IPS DF 19.7 (cell line): ENCODE measurements at places on chromosomes 4 and X.

- DNase-seq: no peak
Observed at GRCh38 chrX:46531442-46531841, 13.8 kb downstream of the ZNF674 start.

DNA sequence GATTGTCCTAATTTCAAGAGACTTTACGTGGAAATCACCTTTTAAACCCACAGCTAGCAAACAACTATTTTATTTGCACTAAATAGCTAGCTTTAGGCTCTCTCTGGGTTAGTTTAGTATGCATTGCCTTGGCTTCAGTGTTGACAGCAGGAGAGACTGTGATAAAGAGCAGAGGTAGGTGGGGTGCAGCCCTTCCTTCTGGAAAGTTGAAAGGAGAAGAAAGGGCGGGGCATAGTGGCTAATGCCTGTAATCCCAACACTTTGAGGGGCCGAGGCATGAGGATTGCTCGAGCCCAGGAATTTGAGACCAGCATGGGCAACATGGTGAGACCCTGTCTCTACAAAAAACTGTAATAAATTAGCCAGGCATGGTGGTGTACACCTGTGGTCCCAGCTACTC is 29.0 kb upstream of the TMEM154 start:
- no peak for DNase-seq

GRCh38 chr4:8289956-8290700 is 20.6 kb downstream of the HTRA3 start:
- DNase-seq: no peak

GRCh38 chr4:114025176-114025777 is 45.8 kb upstream of the ARSJ start:
- DNase-seq: no peak

DNA sequence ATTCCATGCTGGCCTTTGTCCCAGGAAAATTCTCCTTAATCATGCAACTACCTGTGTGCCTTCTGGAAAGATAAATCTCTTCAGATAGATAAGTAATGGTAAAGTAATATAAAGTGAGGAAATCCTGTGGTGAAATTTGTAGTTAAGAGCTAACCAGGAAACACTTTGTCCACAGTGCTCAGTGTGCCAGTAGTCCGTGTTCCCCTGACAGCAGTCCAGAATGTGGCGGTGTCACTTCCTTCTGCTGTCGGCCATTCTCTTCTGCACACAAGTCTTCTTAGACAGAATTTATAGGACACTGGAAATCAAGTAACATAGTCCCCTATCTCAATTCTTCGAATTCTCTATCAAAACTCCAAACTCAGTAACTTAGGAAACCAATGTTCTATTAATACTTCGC is 5.7 kb upstream of the CXXC4 start:
- no peak for DNase-seq

- no peak for DNase-seq
Observed at GRCh38 chr4:180156684-180157083, 2086.5 kb upstream of the TENM3 start.

DNA sequence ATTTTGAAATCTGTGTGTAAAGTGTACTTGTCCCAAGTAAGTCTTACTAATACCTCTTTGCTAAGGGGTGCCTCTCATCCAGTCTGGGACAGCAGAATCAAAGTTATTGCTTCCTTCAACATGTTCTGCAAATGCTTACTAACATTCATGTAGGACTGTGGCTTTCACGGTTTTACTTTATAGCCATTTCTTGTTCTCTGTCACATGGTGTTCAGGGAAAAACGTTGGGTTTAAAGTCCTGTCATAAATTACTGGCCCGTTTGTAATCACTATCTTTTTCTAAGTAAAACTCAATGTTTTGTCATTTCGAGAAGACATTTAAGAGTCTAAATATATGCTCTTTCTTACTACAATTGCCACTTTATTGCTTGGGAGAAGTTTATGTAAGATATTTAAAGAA is 321.1 kb downstream of the STIM2 start:
- DNase-seq: no peak

- no peak for DNase-seq
Observed at GRCh38 chr4:166546009-166546408, 673.0 kb downstream of the TLL1 start.

- no peak for DNase-seq
Observed at GRCh38 chr4:56618734-56619133, 62.4 kb downstream of the HOPX start.

GRCh38 chr4:96356591-96357370 is 516.9 kb downstream of the PDHA2 start:
- DNase-seq: no peak

GRCh38 chr4:23976423-23976822 is 86.6 kb upstream of the PPARGC1A start:
- no peak for DNase-seq

- DNase-seq: no peak
Observed at GRCh38 chr4:75678473-75678872, 5.3 kb upstream of the G3BP2 start.

- DNase-seq: no peak
Observed at GRCh38 chrX:40912576-40912975, 172.7 kb upstream of the USP9X start.

DNA sequence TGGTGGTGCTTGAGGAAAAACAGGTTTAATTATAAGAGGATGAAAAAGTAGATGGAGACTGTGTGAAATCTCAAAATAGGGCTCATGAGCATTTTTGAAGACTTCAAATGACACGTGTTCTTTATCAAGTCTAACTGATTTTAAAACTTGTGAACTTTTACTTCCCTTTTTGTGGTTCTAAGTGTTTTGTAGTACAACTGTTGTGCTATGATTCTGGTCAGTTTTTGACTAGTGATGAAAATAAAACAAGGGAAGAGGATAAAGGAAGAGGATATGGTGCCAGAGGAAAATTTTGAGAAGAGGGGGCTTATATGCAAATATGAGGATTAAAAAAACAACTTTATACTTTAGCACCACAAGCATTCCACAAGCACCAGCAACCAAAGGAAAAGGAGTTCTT is 644.0 kb downstream of the RPA4 start:
- no peak for DNase-seq

DNA sequence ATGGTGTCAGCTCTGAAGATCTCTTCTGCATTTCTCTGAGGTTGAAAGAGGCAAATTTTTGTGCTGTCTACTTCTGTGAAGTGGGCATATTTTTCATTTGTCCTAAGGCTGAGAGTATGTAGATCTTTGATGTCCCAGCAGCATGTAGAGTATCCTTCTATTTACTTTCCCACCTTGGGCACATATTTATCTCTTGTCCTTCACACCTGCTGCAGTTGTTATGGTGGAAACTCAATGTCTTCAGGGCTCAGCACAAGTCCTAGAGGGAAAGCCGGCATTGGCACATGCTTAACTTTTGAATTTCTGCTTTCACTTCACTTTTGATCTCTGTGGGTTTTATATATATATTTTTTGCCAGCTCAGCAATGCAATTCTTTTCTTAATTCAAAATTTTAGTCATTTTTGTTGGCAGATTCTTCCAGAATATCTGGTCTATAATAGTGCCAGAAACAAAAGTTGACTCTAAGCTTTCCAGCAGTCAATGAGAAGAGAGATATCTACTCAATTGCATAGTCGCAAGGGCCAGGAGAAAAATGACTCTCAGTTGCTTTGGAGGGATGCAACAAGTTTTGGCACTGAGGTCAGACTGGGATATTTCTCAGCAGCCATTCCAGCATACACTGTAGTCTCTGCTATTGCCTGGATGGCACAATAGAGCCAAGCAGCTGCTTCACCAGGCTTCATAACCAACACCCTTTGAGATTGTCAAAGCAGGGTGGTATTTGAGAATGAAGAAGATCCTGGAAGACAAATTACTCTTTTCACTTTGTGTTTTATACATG is 127.8 kb upstream of the FAT1 start:
- DNase-seq: no peak

- DNase-seq: no peak
Observed at GRCh38 chr4:162706051-162706450, 460.6 kb downstream of the NAF1 start.

DNA sequence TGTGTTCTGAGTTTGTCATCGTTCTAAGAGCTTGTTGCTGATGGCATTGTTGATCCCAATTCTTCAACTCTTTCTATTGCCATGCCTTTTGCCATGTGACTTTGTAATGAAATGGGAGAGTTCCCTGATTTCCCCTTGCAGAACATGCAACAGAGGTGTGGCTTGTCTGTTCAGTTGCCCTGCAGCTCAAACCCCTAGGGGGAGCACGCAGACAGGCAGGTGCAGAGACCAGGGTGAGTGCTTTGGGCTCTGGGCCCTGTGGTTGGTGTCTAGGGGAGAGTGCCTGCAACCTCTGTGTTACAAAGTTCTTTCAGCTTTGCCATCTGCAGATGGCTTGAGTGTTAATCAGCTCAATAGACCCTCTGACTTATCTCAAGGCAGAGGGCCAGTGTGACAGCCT is 332.7 kb downstream of the MID1IP1 start:
- DNase-seq: no peak

GRCh38 chr4:72701987-72702819 is 133.2 kb upstream of the ADAMTS3 start:
- no peak for DNase-seq

- DNase-seq: no peak
Observed at GRCh38 chr4:144820011-144820727, 174.2 kb downstream of the HHIP start.

DNA sequence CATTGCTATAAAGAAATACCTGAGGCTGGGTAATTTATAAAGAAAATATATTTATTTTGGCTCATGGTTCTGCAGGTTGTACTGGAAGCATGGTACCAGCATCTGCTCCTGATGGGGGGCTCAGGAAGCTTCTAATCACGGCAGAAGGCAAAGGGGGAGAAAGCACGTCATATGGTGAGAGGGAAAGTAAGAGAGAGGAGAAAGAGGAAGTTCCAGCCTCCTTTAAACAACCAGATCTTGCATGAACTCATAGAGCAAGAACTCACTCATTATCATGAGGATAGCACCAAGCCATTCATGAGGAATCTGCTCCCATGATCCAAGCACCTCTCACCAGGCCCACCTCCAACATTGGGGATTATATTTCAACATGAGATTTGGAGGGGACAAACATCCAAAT is 125.0 kb upstream of the GRPR start:
- no peak for DNase-seq

DNA sequence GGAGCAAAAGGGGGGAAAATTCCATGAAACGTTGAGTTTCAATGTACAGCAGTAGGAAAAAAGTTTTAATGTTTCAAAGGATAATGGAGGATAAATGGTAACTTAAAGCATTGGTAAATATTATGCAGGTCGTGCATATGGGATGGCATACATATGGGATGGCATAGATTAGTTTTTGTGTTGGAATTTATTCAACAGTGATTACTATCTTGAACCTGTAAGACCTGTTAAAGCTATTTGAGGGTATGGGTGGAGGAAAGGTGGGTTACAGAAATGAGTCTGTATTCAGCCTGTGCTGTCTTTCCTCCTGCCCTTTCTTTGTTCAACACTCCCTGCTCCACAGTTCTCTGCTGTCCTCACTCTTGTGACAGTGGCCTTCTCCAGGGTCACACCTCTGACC is 54.6 kb downstream of the ARHGAP10 start:
- no peak for DNase-seq

- DNase-seq: no peak
Observed at GRCh38 chrX:12686331-12686730, 104.9 kb upstream of the PRPS2 start.

GRCh38 chr4:42617030-42617429 is 39.9 kb downstream of the ATP8A1 start:
- DNase-seq: no peak

DNA sequence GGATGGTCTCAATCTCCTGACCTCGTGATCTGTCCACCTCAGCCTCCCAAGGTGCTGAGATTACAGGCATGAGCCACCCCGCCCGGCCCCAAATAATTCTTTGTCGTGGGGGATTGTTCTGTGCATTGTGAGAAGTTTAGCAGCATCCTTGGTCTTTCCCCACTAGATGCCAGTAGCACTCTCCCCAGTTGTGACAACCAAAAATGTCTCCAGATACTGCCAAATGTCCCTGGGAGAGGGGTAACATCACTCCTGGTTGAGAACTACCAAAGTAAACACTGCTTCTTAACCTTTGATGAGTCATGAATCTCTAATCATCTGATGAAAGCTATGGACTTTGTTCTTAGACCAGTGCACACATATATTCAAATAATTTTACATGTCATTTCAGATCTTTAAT is 90.7 kb upstream of the BRS3 start:
- no peak for DNase-seq

- DNase-seq: no peak
Observed at GRCh38 chr4:140330311-140330900, 43.0 kb upstream of the SCOC start.

GRCh38 chrX:83860846-83861245 is at the start of gene CYLC1:
Gene CYLC1 (plus strand): TSS chrX:83861146. CDS start chrX:83861183, 37 bp downstream.
- DNase-seq: no peak

DNA sequence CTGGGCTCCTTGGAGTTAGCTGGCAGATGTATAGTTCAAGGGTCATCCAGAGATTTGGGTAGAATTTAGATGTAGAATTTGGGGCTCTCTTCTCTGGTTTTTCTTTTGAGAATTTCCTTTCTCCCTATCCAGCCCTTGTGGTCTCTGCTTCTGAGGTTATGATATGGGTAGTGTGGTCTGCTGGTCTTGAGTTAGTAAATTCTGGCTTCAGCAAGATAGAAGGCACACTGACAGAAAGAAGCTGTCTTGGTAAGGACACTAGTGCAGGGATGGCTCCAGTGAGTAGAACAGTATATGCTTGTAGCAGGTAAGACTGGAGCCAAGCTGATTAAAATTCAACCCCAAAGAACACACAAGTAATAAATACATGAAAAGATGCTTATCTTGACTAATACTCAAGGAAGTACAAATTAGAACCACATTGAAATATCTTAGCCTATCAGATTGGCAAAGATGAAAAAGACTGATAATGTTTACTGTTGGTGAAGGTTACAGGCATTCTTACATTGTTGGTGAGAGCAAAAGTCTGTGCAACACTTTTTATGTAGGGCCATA is 2.1 kb upstream of the IL9R start:
- DNase-seq: no peak

- DNase-seq: no peak
Observed at GRCh38 chr4:18934197-18934596, 912.6 kb upstream of the LCORL start.

DNA sequence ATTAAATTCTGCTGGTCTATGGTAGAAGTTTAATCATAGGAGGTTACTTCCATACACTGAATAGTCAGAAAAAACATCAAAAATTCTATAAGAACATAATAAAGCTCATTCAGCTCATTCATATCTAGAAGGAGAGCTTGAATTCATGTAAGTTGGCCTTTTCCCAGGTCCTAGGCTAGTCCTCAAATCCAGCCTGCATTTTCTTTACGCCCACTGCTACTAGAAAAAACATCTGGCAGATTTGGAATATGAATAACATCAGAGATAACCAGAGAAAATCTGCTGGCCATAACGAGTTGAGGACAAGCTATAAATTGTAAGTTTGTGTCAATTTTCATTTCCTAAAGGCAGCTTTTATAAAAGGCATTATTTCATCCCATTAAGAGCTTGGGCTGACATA is 95.5 kb downstream of the MXRA5 start:
- DNase-seq: no peak

GRCh38 chr4:145931403-145931802 is 7.2 kb downstream of the ZNF827 start:
- no peak for DNase-seq

- no peak for DNase-seq
Observed at GRCh38 chr4:2072971-2073807, 14.1 kb downstream of the NAT8L start.
